Anterior cingulate cortex (tissue), 58 donors: ENCODE measurements at places on chromosomes 2 and 18.

DNA sequence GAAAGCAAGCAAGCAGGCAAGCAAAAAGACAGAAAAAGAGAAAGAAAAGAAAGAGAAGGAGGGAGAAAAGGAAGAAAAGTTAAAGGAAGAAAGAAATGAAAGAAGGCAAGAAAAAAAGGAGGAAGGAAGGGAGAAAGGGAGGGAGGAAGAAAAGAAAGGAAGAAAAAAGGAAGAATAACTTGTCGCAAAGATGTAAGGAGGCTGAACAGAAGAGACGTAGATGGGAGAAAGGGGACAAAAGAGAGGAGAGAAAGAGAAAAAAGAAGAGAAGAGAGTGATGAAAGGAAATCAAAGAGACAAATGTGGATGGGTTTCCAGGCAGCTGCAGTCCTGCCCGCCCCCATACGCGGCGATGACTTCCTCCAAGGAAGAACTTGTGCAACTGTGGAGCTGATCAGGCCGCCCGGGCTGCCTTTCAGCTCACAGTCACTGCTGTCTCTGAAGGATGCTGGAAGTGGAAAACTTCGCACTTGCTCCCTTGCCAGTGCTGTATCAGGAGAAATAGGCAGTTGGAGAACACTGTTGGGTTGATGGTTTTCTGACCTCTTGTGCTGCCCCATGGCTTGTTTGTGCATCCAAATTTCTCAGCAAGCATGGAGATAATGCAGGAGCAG is 52.9 kb downstream of the TRIB2 start:
- DNase-seq: peak; percentile 58

- DNase-seq: no peak
Measured at GRCh38 chr2:48984922-48985321, 169.4 kb downstream of the FSHR start.

DNA sequence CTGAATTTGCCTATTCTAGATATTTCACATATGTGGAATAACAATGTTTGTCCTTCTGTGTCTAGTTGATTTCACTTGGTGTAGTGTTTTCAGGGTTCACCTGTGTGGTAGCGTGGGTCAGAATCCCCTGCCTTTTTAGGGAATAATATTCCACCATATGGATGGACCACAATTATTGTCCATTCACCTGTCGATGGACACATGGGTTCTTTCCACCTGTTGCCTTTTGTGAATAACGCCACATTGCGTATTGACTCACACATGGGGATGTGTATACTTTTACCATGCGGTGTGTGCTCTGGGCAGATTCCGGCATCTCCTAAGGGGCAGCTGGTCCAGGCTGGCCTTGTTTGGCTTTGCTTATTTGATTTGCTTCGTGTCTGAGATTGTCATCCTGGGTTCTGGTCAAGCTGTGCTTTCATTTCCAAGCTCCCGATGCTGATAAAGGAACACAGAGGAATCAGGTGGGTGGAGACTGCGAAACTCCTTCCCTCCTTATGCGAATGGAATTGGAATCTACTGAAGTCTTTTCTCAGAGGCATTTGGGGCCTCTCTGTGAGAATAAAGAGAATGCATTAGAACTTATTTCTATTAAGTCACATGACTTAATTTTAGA is 18.9 kb upstream of the ALLC start:
- DNase-seq: no peak

DNA sequence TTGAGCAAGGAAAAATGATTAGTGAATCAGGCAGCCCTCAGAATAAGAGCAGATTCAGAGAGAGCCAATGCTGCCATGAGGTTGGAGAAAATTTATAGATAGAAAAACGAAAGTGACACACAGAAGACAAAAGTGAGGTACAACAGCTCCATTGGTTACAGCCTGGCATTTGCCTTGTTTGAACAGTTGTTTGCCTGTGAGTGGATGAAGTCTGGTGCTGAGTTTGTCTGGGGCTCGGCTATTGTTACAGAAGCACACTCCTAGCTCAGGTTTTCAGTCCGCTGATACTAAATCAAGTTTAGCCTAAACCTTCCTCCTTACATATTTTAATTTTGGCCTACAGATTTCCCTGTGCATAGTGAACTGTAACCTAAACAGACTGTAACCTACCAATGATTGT is 387.8 kb upstream of the RAB12 start:
- no peak for DNase-seq

DNA sequence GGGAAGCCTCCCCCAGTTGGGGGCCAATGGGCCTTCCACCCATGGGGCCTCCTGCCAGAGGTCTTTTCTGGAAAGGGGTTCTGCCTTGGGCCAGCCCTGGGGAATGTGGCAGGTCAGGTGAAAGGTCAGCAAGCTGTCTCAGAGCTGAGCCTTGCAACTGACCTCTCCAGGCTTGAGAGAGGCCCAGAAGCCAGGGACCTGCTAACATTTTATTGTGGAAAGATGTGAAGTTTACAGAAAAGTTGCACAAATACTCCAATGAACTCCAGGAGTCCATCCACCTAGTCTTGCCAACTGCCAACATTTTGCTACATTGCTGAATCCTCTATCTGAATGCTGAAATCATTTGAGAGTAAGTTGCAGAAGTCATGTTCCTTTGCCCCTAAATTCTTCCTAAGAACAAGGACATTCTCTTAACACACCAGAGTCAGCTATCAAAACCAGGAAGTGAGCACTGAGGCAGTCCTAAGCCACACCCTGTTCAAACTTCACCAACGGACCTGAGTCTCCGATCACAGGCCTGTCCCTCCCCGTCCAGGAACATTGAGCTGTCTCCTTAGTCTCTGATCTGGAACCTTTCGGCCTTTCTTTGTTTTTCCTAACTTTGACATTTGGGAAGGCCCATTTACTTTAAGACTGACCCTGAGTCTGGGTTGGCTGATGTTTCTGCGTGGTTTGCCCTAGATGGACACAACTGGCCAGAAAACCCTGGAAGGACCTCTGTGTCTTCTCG is 4.0 kb downstream of the SNORC start:
- no peak for DNase-seq

DNA sequence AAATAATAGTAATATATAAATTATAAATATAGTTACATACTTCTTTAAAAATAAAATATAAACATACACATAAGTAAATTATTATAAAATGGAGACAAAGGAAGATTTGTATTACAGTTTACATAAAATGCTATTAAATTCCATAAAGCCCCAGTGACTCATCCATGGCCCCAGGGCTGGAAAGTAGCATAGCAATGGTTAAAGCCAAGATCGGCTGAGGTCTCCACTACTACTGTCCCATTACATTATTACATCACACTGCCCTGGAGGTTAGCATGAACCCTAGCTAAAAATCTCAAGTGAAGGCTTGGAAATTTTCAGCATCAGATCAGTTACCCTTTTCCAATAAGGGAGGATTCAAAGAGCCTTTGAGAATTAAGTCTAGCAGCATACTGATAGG is 936.2 kb downstream of the DSC3 start:
- no peak for DNase-seq

DNA sequence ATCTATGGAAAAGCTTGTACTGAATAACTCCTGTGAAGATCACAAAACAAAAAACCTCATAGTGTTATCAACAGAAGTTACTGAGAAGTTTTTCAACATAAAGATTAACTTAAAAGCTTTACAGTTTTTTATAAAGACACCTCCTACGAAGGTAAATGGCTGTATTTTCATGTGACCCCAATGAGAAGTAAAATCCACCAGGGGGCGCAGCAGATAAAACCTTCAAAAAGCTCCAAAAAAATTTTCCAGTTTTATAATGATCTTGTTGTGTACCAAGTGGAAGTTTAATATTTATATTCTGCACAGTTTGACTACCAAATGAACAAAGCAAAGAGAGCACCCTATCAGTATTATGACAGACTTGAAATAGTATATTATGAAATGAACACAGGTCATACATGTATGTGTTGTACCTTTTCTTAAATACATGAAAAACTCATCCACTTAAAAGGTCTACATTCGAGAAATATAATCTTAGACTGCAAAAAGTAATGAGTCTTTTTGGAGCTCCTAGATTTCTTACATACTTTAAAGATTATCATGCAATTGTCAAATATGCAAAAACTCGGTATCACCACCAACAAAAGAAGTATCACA is 38.5 kb downstream of the PNO1 start:
- DNase-seq: no peak

- no peak for DNase-seq
Measured at GRCh38 chr18:61820882-61821281, 71.9 kb downstream of the RNF152 start.

DNA sequence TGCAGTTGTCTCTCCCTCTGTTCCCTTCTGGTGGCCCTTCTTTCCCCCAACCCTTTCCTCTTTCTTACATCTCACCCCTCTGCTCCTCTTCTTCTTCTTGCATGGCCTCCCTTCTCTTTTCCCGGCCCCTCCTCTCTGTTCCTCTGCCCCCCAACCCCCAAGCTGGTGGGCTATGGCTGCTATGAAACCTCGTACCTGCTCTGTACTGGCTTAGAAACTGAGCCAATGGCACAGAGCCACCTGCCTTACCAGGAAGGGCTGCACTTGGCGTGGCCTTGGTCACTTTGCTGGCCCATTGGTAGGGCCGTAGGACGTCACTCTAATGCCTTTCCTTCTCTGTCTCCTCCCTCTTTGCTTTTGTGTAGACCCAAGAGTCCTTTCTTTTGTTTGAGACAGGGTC is 78.9 kb downstream of the LRRFIP1 start:
- DNase-seq: no peak

DNA sequence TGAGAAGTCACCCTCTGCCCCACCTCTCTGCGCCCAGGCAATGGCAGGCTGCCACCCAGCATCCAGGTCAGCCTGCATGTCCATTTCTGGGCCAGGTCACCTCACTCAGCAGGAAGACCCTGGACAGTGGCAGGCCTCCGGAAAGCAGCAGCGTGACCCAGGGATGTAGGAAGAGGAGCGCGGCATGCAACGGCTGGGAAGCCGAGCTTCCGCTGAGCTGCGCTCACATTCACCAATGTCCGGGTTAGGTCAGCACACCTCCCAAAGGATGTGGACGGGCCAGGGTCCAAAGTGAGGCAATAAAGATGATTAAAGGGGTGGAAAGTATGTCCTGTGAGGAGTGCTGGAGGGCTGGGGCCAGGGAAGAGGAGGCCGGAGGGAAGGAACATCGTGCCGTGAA is 174.5 kb downstream of the CTIF start:
- no peak for DNase-seq

DNA sequence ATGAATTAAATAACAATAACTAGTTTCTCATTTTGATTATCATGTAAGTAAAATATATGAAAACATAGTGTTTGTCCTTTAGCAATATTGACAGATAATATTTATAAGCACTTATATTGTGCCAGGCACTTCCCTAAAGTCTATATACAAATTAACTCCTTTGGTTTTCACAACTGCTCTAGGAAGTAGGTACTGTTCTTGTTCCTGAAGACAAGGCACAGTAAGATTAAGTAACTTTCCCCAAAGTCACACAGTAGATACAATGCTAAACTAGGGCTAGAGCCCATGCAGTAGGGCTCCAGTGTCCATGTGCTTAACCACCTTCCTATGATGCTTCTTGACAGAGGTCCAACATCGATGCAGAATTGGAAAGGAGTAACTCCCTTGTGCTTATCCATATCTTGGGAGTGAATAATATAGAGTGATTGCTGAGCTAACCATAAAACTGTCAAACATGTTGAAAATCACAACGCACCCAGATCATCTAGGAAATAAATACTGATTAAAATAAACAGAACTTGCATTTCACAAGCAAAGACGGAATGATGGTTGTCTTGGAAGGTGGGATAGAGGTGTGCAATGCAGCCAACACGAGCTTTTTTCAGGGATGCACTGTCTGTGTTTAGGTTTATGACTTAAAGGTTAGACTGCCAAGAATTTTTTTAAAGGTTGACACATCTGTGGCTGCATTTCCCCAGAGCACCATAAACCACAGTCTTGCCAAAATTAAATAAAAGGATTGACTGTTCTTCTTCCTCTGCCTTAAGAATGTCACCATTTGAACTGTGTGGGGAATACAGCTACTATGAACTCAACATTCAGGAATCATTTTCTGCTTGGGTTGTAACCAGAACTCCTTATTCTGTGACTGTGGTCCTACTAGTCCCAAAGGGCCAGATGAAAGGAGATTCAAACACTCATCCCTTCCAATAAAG is 80.8 kb downstream of the ANKRD44 start:
- no peak for DNase-seq

DNA sequence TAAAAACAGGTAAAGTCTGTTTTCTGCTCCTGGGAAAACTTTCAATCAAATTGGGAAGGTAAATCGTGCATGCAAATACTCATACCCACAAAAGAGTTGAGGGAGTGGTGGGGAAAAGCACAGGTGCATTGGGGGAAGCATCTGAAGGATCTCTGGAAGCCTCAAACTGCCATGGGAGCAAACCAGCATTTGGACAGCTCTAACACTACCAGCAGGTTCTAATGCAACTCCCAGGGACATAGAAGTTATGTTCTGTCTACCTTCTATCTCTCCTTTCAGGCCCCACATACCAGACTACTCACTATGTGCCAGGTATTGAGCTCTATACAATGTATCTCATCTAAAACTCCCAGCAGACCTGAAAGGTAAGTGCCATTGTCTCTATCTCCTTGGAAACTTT is 933.7 kb downstream of the NRXN1 start:
- no peak for DNase-seq

DNA sequence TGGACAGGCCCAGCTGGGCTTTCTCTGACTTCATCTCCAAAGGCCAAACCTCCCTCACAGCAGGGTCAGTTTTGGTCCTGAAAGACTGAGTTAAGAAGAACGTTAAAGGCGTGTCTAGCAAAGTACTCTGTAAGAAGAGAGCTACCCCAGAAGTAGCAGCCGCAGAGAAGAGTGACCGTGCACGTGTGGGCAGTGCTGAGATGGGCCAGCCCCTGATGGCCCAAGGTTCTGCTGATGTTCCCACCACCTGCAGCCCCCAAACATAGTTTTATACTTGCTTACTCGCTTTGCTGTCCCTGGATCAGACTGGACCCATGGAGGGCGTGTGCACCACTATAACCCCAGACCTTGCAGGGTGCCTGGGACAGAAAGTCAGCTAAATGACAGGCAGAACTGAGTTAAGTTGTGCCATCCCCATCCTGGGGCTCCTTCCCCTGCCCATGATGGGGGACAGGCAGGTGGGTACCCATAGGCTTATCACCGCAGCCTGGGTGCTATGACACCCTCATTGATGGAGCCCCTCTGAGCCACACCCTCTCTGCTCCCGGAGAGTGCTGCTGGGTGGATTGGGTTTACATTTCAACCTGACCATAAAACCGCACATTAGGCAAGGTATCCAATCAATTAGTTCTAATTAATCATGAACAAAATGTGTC is 367.3 kb upstream of the HS6ST1 start:
- DNase-seq: no peak

- DNase-seq: no peak
Measured at GRCh38 chr2:104862058-104862941, 8.4 kb downstream of the POU3F3 start.

GRCh38 chr2:1634681-1635341 is 109.5 kb downstream of the PXDN start:
- DNase-seq: no peak

DNA sequence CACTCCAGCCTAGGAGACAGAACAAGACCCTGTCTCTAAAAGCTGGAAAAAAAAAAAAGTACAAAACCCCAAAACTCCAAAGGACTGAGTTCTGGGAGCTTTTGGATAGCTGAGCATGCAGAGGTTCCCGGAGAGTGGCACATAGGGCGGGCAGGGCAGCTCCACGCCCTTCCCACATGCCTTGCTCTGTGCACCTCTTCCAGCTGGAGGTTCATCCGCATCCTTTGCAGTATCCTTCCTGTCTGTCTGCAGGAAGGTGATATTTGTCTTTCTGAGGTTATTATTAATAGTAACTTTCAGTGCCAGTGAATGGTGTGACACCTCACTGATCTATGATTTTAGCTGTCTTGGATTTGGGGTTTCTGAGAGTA is 70.2 kb downstream of the INPP4A start:
- DNase-seq: no peak
